ENCODE measurements at places on chromosomes 4 and X. TPM values are rescaled to one million over a fixed set of nuclear protein-coding genes. Genes with fewer than 3 reads are reported as not detected.

DNA sequence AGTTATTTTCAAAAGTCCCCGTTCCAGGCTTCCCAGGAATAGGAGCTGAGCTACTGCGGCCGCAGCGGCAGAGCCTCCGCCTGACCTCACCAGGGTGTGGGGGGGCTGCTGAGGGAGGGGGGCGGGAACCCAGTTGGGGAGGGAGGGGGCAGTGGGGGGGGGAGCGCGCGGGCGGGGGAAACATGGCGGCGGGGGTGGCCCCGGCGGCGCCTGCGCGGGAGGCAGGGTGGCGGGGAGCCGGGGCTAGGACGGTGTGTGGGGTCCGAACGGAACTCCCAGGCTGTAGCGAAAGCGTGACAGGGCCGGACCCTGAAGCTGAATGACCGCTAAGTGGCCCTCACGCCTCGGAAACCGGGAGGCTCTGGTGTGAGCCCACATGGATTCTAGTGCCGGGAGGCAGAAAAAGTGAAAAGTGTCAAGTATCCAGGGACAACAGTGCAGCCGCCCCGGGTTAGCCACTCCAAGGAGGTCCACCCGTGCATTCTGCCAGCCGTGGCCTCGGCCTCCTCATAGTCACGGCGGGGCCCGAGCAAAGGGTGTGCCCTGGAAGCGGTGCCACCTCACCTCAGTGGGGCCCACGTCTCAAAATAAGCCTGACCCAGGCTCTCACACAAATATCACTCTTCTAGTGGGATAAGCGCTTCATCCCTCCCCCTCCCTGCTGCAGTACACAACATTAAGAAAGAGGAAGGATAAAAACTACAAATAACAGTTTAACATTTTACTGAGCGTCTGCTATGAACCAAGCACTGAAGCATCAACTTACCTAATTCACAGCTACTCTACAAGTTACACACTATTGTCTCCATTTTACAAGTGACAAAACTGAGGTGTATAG lies at the start of gene KLHL13:
Gene KLHL13 (minus strand): TSS at position 98 of the 838 bp plus-strand sequence. CDS start 88,337 bp downstream, outside the sequence.
- DNase-seq = no peak

DNA sequence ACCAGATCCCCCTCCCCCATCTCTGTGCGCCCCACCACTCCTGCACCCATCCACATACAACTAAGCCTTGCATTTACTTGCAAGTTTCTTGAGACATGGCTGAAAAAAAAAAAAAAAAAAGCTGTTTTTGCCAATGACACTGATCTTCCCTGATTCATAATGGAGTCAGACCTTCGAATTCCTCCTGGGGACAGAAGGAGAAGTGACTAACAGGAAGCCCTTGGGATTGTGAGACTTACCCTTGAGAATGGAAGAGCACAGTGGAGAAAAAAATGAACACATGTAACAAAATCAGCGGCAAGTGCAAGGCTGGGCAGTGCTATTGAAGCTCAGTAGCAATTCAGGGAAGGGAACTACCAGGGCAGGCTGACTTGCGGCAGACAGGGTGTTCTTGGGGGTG lies 288.4 kb downstream of the BCOR start:
- DNase-seq = no peak

DNA sequence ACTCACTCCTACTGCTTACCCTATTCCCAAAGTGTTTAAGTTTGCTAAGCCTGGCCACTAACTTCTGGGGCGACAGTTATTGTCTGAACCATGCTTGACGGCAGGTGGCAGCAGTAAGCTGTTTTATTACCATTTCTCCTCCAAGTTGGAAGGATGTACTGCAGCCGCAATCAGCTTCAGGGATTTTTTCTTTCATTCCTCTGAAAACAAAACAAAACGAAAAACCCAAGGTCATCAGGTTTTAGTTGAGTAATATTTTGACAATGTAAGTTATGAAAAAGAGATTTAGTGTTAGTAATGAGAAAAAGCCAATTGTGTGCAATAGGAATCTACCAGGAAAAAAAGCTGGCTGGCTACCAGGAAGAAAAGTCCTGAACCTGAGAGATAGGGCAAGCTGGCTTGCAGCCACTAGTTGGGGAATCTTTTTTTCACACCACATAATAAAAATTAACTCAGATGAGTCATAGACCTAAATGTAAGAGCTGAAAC lies 13.2 kb upstream of the RAB9B start:
- peak; percentile 11 for DNase-seq

DNA sequence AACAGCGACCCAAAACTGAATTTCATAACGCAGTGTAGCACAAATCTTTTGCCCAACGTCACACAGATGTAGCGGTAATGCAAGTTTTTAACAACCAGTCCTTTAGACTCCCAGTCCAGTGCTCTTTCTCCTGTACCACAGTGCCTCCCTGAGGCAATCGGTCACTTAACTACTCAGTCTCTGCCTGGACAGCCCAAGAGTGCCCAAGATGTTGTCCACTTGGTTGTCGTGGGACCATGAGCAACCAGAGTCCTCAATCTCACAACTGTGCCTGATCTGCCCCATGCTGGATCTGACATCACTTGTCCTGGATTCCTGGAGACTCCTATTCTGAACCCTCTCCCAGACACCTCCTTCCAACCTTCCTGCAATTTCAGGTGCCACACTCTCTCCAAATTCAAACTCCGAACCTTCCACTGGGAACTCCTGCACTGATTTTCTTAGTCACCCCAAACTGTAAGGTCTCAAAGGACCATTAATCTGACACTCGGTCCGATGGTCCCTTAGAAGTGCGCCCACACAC lies 702 bp downstream of the MMGT1 start:
- no peak for DNase-seq

GRCh38 chr4:165994701-165995100 lies 121.7 kb downstream of the TLL1 start:
- DNase-seq = no peak

GRCh38 chrX:3638280-3638873 lies 75.1 kb downstream of the PRKX start:
- no peak for DNase-seq

- DNase-seq = no peak
Observed at GRCh38 chr4:158750379-158750778, 18.4 kb upstream of the FNIP2 start.

DNA sequence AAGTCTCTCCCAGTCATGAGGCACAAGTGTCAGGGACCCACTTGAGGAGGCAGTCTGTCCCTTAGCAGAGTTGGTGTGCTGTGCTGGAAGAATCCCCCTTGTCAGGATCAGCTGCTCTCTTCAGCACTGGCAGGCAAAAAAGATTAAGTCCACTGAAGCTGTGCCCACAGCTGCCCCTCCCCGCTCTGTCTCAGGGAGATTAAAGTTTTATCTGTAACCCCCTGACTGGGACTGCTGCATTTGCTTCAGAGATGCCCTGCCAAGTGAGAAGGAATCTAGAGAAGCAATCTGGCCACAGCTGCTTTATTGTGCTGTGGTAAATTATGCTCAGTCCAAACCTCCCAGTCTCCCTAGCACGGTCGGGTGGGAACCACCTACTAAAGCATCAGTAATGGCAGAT lies 37.4 kb upstream of the HEPH start:
- no peak for DNase-seq

GRCh38 chr4:6806924-6807626 lies 24.5 kb downstream of the KIAA0232 start:
- DNase-seq = no peak

GRCh38 chr4:94870146-94870545 lies 112.4 kb downstream of the BMPR1B start:
- DNase-seq = no peak

DNA sequence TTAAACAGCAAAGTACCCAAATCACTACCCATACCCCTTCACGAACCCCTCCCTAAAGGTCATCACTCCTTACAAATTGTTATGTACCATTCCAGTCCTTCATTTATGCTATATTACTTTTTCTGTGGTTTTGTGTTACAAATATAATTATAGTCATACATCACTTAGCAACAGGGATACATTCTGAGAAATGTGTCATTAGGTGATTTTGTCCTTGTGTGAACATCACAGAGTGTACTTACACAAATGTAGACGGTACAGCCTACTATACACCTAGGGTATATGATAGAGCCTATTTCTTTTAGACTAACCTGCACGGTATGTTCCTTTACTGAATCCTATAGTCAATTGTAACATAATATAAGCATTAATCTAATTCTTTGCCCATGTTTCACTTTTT lies 61.9 kb downstream of the ASB9 start:
- no peak for DNase-seq

- DNase-seq = no peak
Observed at GRCh38 chrX:43500246-43500645, 155.9 kb upstream of the MAOA start.

GRCh38 chr4:5118091-5118786 lies 67.0 kb downstream of the STK32B start:
- DNase-seq = no peak

GRCh38 chrX:8939322-8939721 lies 94.6 kb downstream of the FAM9B start:
- DNase-seq = no peak

DNA sequence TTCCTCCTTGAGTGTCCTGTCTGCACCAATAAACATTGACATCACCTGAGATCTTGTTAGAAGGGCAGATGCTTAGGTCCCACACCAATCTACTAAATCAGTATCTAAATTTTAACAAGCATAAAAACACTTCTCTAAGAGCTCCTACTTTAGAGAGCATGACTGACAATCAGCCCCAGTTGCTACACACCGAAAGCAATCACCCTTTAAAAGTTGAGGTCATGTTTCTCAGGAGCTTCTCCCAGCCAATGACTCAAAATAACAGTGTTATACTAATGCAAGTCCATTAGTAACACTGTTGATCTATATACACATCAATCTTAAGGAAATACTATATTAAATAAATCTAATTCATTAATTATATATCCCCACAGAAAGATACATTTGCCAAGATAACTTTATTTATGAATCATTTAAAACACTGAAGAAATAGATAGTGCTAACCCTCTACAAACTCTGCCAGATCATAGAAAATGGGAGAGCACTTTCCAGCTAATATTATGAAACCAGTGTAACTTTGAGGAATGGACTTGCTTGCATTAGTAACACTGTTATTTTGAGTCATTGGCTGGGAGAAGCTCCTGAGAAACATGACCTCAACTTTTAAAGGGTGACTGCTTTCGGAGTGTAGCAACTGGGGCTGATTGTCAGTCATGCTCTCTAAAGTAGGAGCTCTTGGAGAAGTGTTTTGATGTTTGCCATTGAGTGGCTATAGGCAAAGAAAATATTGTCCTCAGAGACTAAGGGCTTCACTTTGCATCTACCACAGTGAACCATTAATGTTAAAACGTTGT lies 109.8 kb upstream of the HDX start:
- no peak for DNase-seq

- no peak for DNase-seq
Observed at GRCh38 chrX:137234651-137235402, 201.0 kb upstream of the GPR101 start.

DNA sequence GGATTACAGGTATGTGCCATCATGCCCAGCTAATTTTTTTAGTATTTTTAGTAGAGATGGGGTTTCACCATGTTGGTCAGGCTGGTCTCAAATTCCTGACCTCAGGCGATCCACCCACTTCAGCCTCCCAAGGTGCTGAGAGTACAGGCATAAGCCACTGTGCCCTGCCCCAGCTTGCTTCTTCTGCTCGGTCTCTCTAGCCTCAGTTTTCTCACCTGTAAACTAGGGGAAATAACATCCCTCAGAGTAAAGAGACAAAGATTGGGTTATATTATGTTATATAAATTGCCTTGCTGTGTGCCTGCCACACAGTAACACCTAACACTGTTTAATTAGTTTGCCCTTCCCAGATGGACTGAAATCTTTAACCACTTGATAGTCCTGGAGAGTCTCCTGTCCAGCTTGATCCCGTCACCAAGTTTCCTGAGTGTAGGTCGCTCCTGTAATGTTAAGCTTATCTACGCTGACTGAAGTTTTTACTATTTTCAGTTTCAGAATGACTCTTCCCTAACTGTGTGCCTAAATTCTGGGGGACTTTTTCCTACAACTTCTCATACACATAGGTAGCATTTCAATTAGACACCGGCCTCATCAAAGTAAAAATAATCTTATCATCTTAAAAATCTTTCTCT lies 412.7 kb upstream of the TENM3 start:
- DNase-seq = no peak

- no peak for DNase-seq
Observed at GRCh38 chr4:83259586-83259985, 25.0 kb downstream of the COQ2 start.

Gene GC
- total RNA-seq = not detected

Gene PACRGL
- 13.2 TPM for total RNA-seq

Gene IL2RG
- total RNA-seq = 347 TPM

Gene FHDC1
- 0.10 TPM for total RNA-seq

Gene CT45A1
- not detected for total RNA-seq
